Activated CD8-positive, alpha-beta memory T cell treated with anti-CD3 and anti-CD28 coated beads for 48 hours (primary cell): ENCODE measurements at places on chromosomes 4 and X.

DNA sequence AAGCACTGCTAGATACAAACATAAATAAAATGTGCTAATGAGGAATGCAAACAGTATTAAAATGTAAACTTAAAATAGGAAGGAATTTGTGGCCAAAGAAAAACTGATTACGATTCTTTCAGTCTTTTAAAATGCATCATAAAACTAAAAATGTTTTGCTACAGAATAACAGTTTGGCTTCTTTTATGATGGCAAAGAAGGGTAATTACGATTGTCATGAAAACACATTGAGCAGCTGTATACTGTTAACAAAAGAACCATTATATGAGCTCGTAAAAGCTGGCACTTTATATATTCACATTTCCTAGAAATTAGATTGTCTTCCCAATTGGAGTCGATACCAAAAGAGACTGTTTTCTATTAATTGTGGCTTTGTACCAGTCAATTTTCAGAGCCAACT, 290.4 kb downstream of the NR3C2 start:
- no peak for DNase-seq

- DNase-seq: no peak
Observed at GRCh38 chrX:101462892-101463291, 22.4 kb upstream of the ARMCX4 start.

DNA sequence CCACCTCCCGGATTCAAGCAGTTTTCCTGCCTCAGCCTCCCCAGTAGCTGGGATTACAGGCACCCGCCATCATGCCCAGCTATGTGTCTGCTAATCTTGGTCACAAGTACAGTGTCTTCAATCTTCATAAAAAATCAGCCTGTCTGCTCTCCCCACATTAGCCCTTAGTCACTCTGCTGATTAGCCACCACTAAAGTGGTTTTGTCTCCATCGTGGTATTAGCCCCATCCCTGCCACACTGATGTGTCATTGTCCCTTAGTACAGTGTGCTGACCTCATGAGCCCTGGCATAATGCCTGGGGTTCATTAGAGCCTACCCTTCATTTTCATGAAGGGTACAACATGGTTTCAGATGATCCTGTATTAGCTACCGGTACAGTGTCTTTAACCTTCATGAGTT, 49.9 kb downstream of the ZNF157 start:
- DNase-seq: no peak

- no peak for DNase-seq
Observed at GRCh38 chrX:38052096-38052495, 45.7 kb downstream of the SYTL5 start.

DNA sequence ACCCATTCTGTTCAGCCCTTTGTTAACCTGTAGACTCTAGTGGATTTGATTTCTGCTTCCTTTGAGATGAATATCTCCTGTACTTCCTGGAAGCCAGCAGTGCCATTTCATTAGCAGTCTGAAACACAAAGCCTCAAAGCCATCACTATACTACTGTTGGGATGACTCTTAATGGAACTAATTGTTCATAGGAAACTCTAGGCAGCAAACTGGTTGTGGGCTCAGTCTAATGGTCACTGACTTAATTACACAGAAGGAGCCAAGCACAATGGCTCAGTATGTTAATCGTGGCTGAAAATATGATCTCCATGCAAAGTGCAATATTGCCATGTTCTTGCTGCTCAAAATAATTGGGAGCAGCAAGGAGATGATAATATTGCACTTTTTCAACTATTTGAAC, 262.3 kb downstream of the ARHGAP24 start:
- DNase-seq: no peak

- DNase-seq: no peak
Observed at GRCh38 chrX:153886915-153887314, 942 bp upstream of the L1CAM start.

- DNase-seq: no peak
Observed at GRCh38 chr4:88526221-88526815, 2.7 kb upstream of the PYURF start.

- no peak for DNase-seq
Observed at GRCh38 chr4:25280210-25280609, 32.4 kb upstream of the ZCCHC4 start.

DNA sequence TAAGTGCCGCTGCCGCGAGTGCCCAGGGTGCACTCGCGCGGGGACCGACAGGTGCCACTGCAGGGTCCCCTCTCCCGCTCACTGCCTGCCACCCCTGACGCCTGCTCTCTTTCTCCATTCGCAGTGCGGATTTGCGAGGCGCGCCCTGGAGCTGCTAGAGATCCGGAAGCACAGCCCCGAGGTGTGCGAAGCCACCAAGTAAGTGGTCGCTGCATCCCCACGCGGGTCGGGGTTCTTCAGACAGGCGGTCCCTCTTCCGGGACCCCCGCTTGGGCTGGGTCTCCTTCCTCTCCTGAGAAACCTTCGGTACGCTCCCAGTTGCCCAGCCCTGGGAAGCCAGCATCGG, 547 bp downstream of the GUCY1A1 start:
- peak; percentile 0 for DNase-seq

DNA sequence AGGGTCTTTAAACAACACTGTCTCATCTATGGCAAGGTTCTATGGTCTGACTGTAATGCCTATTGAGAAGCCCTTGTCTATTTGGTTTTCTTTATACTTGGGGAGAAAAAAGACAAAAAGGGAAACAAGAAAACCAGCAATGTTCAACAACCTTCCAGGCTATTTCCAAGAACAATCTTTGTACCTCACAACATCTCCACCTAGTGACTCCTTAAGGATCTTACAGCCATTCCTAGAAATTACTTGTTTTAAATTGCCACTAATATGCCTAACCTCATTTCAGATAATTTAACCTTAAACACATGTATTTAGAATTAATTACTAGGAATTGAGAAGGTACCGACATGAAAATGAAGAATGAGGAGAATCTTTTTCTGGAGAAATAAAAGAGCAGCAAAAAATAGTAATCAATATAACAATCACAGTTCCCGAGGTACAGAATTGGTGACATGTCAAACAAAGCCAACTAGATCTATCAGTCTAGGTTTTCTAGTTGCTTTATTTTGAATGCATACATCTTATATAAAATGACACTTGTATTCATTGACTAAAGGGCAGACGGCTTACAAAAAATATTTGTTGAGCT, 1.6 kb upstream of the RBM46 start:
- no peak for DNase-seq

GRCh38 chr4:13980317-13981310, 353.1 kb upstream of the BOD1L1 start:
- no peak for DNase-seq

DNA sequence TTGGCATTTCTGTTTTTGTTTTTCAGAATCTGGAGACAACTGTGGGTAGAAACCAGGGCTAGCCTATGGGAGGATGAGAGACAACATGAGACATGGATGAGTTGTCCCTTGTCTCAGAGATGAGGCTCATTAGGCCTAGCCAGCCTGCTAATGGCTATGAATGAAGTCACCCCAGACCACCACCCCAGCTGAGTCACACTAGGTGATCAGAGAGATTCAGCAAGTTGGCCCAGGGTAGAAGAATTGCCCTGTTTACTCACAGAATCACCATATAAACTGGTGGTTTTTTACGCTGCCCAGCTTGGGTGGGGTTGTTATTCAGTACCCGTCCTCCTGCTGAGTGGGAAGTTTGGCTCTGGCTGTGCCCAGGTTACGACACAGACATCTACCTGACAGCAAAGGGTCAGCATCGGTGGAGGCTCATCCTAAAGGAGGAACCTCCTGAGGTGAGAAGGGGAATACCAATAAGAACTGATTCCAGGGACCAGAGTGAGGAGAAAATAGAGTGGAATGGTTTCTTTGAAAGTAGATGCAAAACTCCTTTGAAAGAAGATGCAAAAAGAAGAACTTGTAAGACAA, 17.2 kb upstream of the ARSJ start:
- DNase-seq: no peak

GRCh38 chr4:31548823-31549222, 828.7 kb downstream of the PCDH7 start:
- DNase-seq: no peak

DNA sequence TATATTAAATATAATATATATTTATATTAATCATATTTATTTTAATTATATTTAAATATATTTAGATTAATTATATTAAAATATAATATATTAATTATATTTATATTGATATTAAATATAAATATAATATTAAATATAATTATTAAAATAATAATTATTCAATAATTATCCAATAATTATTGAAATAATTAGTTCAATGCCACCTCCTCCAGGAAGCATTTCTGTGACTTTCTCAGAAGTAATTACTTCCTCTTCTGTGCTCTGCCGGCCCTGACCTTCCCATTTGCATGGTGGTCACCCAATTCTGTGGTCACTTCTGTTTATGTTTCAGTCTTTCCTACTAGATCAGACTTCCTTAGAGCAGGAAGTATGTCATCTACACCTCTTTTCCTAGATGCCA, 45.8 kb downstream of the EVC2 start:
- no peak for DNase-seq

DNA sequence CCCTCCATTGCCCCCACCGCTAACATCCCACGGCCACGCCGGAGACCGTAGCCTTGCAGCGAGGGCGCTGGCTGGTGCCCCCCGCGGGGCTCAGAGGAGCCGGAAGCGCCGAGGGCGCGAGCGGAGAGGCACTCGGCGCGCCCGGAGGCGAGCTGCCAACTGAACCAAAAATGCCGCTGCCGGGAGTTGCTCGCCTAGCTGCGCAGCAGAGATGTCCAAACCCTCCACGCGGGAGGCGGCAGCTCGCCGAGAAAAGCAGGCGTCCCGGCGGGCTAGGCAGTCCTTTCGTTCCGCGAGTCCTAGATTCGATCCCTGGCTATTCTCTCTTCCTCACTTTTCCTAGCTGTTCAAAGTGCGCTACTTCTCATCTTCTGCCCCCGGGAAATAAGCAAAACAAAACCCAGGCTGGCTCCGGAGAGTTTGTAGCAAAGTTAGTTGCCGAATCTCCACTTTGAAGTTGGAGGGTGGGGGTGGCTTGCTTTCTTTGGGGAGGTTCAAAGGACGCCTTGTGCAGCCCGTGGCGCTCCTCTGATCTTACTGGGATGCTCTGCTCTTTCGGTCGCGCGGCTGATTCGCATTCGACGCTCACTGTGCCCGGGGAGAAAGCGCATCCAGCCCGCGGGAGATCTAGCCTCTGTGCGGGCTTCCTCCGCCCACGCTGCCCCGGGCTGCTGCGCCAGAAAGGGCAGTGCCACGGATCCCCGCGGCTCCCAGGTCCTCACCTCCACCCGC, 723 bp downstream of the NKX6-1 start:
- no peak for DNase-seq

- DNase-seq: no peak
Observed at GRCh38 chrX:144730471-144730870, 516.8 kb upstream of the SPANXN1 start.

GRCh38 chr4:107866726-107867125, 42.0 kb downstream of the SGMS2 start:
- no peak for DNase-seq

GRCh38 chr4:13538427-13538973, 5.8 kb downstream of the NKX3-2 start:
- DNase-seq: no peak

DNA sequence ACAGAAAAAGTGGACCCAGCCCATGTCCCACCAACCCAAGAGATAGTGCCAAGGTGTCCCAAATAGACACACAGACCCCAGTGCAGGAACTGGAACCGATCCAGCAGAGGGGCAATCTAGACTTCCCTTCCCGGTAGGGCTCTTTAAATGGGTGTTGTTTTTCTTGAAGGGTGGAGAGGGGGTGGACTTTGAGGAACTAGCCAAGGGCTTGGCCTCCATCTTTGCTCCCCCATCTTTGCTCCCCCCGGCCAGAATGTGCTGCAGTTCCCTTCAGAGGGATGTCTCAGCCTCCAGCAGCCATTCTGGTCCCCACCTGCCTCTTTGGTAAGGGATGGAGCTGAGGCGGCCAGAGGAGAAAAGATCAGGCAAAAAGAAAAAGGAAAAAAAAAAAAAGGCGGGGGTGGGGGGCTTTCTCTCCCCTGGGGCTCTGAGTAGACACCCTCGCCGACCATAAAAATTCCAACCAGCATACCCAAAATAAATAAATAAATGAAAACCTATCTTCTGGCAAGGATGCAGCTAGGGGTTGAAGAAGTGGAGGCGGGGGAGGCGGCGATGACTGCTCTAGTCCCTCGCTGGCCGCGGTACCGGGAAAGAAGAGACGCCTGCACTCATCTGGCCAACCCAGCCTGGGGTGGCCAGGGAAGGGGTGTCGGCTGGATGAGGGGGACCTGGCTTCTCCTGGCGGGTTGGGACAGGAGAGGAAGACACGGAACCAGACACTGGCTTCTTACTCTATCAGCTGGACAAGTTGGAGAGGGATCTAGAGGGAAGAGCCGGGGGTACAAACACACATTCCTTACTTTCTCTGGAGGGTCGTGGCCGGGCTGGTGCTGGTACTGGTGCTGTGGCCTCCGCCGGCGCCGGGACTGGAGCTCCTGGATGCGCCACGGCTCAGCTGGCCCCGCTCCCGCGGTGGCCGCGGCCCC, 38.5 kb upstream of the IQSEC2 start:
- no peak for DNase-seq

DNA sequence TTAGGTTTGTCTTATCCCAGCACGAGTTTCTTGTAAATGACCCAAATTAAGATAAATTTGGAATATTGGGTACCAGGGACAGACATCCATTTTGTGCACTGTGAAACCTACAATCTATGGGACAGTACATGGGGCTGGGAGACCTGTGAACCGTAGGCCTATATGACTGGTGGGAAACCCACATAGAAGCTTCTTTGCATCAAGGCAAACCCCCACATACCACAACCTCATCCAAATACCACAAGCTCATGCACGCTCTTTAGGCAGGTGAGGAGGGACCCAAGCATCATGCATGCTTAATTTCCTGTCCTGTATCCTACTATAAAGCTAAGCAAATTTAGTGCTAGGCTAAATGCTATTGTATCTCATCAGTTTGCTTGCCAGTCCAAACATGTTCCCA, 47.8 kb downstream of the NIPAL1 start:
- no peak for DNase-seq

GRCh38 chr4:171710743-171711142, 102.5 kb upstream of the GALNTL6 start:
- DNase-seq: no peak

GRCh38 chr4:169014586-169014985, 4.5 kb upstream of the CBR4 start:
- no peak for DNase-seq

GRCh38 chrX:150929058-150929457, 30.6 kb upstream of the CD99L2 start:
- DNase-seq: no peak

DNA sequence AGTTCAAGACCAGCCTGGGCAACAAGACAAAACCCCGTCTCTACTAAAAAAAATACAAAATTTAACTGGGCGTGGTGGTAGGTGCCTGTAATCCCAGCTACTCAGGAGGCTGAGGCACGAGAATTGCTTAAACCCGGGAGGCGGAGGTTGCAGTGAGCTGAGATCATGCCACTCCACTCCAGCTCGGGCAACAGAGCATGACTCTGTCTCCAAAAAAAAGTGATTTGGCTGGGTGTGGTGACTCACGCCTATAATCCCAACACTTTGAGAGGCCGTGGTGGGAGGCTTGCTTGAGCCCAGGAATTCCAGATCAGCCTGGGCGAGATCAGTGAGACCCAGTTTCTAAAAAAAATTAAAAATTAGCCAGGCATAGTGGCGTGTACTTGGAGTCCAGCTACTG, 4.1 kb downstream of the OPHN1 start:
- no peak for DNase-seq

GRCh38 chr4:75849461-75849860, 52.8 kb downstream of the PPEF2 start:
- no peak for DNase-seq

GRCh38 chrX:47840111-47840510, 3.4 kb downstream of the ZNF81 start:
- no peak for DNase-seq
